Aorta (tissue), 5 donors: ENCODE measurements at places on chromosomes 3 and 15. TPM values are rescaled to one million over a fixed set of nuclear protein-coding genes. Genes with fewer than 3 reads are reported as not detected.

GRCh38 chr3:126964950-126965349, 18.0 kb upstream of the PLXNA1 start:
- DNase-seq: peak; percentile 31

DNA sequence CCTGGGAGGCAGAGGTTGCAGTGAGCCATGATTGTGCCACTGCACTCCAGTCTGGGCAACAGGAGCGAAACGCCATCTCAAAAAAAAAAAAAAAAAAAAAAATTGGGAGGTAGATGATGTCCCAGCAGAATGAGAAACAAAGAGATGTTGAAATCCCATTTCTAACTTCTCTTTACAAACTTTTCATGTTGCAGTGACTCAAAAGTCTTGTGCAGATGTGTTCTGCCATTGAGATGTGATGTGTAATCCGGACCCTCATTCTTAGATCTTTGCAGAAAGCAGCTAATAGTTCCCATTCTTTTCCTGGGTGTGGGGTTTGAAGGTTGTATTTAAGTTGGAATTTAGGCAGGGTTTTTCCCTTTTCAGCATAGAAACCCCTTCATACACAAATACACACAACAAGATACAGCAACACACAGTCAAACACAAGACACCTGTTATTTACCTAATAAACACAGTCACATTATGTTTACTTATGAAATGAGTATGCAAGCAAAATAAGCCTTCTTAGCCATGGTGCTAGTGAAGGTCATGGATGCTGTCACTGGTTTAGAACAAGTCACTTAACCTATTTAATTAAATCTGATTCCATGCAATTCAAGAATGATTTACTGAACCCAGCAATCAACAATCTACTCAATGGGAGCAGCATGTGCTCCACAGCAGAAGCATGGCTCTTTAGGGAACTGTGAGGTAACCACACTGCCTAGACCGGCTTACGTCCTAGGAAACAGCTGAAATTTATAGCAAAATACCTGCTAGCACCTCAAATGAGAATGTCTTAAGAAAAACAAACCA, 14.9 kb downstream of the SIAH2 start:
- no peak for DNase-seq

GRCh38 chr3:102025606-102026270, 176.4 kb downstream of the NFKBIZ start:
- no peak for DNase-seq

- no peak for DNase-seq
Measured at GRCh38 chr3:149610351-149611105, 47.3 kb downstream of the WWTR1 start.

GRCh38 chr3:33401781-33402180, 38.4 kb downstream of the UBP1 start:
- no peak for DNase-seq

- DNase-seq: no peak
Measured at GRCh38 chr3:39232859-39233258, 40.5 kb upstream of the XIRP1 start.

DNA sequence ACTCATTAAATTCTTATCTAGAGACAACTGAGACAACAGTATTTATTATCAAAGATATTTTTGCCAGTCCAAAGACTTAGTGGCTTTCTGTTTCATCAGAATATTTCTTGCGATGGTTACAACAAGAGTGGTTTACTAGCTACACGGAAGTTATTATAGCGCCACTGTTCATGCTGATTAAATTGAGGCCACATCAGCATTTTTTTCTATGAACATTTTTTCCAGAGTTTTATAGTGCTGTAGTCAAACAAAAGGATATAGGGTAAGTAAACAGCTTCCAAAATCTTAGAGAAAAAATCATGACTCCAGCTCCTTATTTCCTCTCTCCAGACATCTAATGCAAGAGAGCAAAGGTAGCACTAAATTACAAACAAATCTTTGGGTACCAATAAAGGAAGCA, 1264.4 kb downstream of the ZPLD1 start:
- no peak for DNase-seq

- DNase-seq: no peak
Measured at GRCh38 chr15:41994772-41995475, 22.6 kb upstream of the EHD4 start.

DNA sequence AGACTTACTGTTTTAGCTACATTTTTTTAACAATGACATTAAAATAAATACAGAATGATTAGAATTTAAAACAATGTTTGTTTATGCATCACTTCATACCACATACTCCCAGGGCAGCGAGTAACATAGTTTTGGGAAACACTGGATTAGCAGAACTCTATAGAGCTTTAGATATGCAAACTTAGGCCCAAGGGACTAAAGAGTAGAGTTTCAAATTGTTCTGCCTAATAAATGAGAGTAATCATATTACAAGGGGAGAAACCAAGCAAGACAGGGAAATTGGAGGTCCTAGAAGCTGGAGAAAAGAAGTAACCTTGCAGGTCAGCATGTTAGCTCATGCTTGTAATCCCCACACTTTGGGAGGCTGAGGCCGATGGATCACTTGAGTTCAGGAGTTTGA, 3.6 kb upstream of the DAZL start:
- DNase-seq: no peak

GRCh38 chr3:54087581-54088410, 34.6 kb upstream of the CACNA2D3 start:
- DNase-seq: no peak

GRCh38 chr3:35746492-35746891, 107.2 kb downstream of the ARPP21 start:
- DNase-seq: no peak

- no peak for DNase-seq
Measured at GRCh38 chr3:161016417-161017313, 88.5 kb downstream of the B3GALNT1 start.

- no peak for DNase-seq
Measured at GRCh38 chr3:172596394-172596706, 73.1 kb upstream of the TNFSF10 start.

- no peak for DNase-seq
Measured at GRCh38 chr3:125381314-125381713, 6.2 kb upstream of the ZNF148 start.

GRCh38 chr3:28951772-28952556, 328.9 kb upstream of the RBMS3 start:
- DNase-seq: no peak

DNA sequence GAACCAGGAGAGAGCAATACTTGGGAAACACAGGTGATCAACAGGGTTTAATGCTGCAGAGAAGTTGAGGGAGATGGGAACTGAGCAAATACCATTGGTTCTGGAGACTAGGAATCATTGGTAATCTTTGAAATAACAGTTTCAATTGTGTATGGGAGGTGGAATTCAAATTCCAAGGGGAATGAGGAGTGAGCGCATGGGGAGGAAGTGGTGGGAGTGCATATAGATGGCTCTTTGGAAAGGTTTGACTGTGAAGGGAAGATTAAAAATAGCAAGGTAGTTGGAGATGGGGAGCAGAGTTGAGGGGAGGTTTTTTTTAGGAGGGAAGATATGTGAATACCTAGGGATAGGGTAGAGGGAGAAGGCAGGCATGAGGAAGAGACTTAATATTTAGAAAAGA, 51.1 kb upstream of the ROPN1 start:
- DNase-seq: no peak

- DNase-seq: no peak
Measured at GRCh38 chr3:73529308-73530021, 95.3 kb downstream of the PDZRN3 start.

GRCh38 chr3:158774965-158775364, 26.9 kb upstream of the MFSD1 start:
- no peak for DNase-seq

- no peak for DNase-seq
Measured at GRCh38 chr15:78392430-78392829, 45.6 kb upstream of the IREB2 start.

- no peak for DNase-seq
Measured at GRCh38 chr15:89860891-89861290, 32.9 kb downstream of the AP3S2 start.

DNA sequence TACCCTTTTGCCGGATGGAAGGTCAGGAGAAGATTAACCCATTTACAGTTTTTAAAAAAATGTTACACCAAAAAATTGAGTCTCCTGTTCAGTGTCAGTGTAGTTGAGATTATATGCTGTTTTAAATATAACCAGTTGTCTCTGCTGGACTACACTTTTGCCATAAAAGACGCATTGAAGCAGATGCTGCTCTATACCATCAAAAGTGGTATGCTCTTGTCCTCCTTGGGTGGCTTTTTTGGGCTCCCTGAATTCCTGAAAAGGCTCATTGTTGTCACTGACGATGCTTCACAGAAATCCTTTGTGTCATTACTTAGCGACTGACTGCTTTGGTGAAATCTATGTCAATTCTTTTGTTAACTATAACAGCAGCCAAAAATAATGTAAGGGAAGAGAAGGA, 133.9 kb upstream of the SKOR1 start:
- no peak for DNase-seq

DNA sequence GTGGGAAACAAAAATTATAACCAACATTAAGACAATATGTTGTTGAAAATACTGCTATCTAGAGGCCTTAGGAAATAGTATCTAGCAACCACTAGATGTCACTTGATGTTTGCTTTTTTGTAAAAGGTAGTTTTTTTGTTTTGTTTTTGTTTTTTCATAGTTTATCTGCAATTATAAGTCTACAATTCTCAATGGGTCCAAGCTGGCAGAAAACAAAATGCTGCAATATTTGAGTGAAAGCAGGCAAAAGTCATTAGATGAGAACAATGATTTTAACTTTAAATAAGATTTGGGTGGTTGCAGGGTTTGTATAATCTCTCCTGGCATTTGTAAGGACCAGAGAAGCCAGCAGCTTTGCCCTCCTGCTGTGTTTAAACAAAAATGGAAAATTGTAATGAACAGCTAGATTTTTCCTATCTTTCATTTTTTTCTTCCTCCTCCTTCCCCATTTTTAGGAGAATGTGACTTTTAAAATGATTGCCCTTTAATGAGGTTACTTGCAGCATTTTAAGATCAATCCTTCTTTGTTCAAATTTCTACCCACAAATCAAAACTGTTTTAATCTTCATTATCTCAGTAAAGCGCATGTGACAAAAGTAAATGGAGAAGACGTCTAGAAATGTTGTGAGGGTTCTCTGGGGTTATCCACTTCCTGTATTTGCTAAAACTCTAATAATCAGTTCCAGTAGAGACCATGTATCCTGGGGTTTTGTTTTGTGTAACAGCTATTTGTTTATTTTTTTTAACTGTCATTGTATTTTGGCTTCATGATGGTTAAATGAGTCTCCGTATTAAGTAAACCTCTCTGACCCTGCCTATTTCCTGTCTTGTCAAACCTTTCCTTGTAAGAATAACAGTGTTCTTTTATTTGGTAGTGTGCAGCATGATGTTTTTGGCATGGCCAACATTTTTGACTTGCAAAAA, 27.3 kb downstream of the DUT start:
- DNase-seq: no peak

DNA sequence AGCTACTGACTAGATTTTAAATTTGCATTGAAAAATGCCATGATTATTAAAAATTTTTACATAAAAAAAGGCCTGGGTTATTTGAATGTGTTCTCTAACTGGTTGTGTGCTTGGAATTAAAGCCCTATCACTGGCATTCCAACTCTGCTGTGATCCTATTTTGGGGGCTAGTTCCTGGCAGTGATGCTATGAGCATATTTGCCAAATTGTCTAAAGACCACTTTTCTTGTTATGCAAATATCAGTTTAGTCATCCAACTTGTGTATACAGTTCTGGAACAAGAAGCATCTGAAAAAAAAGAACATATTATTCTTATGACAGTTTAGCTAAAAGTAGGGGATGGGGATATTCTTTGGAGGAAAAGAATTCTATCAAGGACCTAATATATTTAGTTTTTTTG, 243.4 kb upstream of the ZNF717 start:
- DNase-seq: no peak

The GOLGA8H gene
- total RNA-seq: 6.5 TPM

The RCCD1 gene
- total RNA-seq: 12.3 TPM

The RLBP1 gene
- total RNA-seq: not detected

The LRTM1 gene
- not detected for total RNA-seq

The POC1A gene
- 0.91 TPM for total RNA-seq

The RPSA gene
- 479 TPM for total RNA-seq

The KIF15 gene
- total RNA-seq: 0.93 TPM

The GUCA1C gene
- not detected for total RNA-seq

The TCTA gene
- total RNA-seq: 23.8 TPM

The MASP1 gene
- 3.8 TPM for total RNA-seq

The CCDC191 gene
- 2.6 TPM for total RNA-seq
